Erythroblast (primary cell): ENCODE measurements at places on chromosomes 7 and 10.

- DNase-seq = no peak
These were observed 25.7 kb upstream of the FAM180A start for GRCh38 chr7:135774284-135774683.

GRCh38 chr10:1116696-1117280 lies 60.6 kb downstream of the WDR37 start:
- no peak for DNase-seq

DNA sequence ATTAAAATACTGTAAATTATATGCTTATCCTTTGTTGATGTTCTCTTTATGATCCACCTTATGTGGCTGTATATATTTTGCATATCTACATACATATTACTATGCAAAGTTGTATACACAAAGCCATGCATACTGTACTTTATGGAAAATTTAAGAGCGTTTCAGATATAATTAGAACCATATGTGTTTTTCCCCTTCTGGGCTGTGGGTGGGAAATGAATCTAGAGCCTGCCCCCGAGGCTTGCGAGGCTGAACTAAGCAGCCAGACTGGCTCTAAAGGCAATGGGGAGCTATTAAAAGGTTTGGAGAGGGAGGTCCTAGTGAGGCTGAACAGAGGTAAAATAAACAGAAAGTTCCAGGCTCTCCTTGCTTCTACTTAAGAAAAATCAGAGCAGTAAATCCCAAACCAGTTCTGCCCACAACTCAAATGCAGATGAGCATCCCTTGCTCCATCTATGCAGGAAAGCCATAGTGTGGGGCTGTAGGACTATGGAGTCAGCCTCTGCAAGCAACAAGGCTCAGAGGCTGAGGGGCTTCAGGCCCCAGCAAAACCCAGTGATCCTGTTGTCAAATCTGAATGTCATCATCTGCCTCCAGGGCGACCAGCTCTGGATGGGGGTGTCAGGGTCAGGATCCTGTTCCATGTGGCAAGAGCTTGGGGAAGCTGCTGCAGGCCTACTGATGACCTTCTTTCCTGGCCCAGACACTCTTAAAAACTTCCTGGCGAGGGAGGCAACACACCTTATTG lies 14.1 kb upstream of the DDIT4 start:
- DNase-seq = no peak

DNA sequence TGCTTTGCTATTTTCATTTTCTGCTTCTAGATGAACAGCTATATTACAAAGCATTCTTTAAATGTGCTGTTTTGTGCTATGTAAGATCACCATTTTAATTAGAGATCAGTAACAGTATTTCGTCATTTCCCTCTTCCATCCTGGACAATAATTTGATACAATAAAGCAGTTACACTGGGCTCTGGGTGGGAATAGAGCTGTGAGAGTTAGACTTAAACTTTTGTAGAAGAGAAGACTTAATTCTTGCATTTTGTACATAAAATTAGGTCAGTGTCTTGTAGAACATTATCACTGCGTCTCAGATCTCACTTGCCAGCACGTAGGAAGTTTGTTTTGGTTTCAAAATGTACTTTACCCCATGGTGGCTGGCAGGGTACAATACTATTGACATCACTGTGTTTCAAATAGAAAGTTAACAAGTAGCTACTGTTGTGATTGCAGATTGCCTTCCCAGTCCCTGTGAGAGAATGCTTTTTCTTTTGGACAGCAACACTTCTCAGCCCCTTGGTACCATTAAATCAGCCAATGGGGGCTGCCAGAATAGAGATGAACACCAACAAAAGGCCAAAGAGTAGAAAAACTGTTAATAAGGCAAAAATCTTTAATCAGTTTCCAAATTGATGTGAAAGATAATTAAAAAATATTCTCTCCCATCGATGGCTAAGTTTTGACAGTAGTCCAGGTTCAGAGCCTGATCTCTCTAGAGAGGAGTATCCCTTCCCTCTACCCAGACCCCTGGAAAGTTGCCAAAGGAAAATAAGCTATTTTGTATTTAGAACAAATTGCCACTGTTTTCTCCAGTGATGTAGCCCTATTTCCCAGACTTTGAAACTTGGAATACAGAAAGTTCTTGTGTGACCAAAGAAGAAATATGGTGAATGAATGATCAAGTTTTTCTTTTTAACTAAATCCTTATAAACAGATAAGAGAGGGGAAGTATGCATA lies 35.1 kb downstream of the SMNDC1 start:
- no peak for DNase-seq

DNA sequence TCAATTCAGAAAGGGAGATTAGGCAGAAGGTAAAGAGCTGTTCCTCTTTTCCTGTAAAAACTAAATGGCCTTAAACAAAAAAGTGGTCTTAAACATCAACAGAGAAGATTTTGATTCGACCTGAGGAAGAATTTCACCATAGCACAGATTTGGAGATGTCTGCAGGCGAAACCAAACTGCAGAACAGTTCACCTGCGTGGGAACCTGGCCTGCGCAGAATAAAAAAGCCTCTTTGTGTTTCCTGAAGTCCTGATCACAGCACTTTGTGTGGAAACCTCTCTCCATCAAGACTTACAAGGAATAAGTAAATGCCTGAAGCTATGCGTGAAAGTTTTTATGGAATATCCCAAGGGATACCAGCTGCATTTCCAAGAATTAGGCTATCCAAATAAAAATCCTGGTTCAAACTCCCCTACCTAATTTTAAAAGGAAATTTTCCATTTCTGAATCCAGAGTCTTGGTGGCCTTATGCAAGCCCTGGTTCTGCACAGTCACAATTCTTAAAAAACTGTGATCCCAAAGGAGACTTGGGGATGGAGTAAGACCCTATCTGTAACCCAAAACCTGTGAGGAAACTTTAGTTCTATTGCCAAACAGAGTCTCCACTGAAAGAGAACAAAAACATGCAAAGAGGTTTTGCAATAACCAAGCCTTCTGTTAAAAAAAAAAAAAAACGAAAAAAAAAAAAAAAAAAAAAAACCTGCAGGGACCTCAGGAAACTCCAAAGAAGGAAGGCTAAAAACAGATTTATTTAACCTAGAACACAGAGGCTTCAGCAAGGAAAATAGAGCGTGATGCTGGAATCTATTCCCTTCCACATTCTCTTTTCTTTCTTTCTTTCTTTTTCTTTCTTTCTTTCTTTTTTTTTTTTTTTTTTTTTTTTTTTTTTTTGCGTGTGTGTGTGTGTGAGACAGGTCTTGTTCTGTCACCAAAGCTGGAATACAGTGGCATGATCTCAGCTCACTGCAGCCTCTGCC lies 10.4 kb downstream of the CALML3 start:
- no peak for DNase-seq

- no peak for DNase-seq
These were observed 66.4 kb upstream of the SCIN start for GRCh38 chr7:12504149-12504548.

- DNase-seq = no peak
These were observed 103.0 kb downstream of the NXPH1 start for GRCh38 chr7:8536431-8536830.
